ENCODE measurements at places on chromosomes 1 and 21.
A peak's percentile ranks its signal among the peaks of the same experiment; 100 is the strongest.

DNA sequence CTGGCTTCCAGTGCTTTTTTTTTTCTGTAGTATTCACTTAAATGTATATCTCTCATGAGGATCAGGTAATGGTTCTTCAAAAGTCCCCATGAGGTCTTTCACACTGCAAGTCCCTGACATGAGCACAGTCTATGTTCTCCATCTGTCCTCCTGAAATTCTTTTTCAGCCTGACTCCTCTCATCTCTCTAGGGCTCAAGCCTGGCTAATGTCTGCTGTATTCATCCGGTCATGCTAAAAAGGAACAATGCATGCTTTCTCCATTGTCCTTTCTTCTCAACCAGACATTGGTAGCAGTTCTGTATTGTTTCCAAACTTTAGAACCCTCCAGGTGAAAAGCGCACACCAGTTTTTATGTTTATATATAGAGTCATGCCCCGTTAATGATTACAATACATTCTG, 368.3 kb upstream of the OLFM3 start:
- no peak for DNase-seq

- no peak for DNase-seq
These were observed 347.4 kb upstream of the ADGRL2 start for GRCh38 chr1:81453367-81453703.

- DNase-seq = no peak
These were observed 9.6 kb downstream of the DISC1 start for GRCh38 chr1:231636157-231636556.

DNA sequence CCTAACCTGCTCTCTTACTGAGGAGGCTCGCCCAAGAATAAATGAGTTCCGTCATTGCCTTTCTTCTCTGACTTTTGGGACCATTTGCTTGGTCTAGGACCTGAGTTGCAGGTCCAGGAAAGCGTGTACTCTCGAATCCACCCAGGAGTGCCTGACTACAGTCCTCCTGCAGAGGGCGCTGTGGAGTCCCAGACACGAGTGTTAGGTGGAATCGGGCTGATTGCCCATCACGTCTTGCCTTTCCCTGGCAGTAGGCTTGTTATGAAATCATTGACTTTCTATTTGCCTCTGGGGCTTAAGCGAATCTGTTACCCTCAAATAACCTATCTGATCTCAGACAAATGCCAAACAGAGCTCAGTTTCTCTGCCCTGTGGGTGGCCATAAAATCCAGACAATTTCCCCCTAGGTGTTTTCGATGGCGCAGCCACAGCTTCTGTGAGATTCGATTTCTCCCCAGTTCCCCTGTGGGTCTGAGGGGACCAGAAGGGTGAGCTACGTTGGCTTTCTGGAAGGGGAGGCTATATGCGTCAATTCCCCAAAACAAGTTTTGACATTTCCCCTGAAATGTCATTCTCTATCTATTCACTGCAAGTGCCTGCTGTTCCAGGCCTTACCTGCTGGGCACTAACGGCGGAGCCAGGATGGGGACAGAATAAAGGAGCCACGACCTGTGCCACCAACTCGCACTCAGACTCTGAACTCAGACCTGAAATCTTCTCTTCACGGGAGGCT, at the start of gene IL20:
Gene IL20, plus strand, starts transcription at position 685 of the 733 bp plus-strand sequence. CDS start 230 bp downstream, outside the sequence.
- peak; percentile 76 for DNase-seq

DNA sequence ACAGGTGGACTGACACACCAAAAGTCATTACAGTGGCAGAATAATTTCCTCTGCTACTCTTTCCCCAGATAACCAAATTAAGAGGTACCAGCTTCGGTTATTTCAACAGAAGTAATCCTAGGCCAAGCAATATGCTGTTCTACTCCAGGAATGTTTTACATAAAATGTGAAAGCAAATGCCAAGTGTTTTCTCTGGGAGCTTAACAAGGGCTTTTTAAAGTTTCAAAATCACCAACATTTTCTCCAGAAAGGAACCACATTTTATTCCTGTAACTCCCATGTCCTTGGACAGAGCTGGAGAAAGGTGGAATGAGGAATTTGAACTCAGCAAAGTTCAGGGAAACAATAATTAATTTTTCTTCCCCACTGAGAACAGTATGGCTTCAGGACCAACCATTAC, 27.2 kb downstream of the CNN3 start:
- no peak for DNase-seq

GRCh38 chr1:26351590-26352337, 2.2 kb downstream of the CRYBG2 start:
- DNase-seq = no peak

GRCh38 chr1:46724991-46725735, 6.2 kb upstream of the EFCAB14 start:
- DNase-seq = peak; percentile 61

DNA sequence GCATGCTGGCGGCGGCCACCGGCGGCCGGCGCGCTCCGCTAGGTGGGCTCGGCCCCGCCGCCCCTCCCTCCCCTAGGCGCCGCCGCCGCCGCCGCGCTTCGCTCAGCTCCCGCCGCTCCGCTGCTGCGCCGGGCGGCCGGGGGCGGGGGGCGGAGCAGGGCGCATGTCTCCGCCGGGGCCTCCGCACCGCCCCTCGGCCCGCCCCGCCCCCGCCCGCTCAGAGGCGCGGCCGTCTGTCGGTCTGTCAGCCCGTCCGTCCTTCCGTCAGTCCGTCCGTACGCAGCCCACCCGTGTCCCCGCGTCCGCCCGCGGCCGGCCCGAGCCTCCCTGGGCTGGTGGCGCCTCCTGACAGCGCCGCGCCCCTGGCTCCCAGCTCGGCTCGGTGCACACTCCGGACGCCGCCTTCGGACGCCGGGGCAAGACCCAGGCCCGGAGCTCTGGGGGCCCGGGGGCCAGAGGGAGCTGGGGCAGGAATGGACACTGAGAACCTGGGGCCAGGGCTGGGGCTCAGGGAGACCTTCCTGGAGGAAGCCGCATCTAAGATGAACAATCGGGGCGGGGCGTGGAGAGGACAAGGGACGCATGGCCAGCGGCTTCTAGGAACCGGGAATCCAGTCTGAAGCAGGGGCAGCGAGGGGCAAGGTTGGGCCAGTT, at the start of gene GPR153:
Gene GPR153, minus strand, starts transcription at position 138 of the 654 bp plus-strand sequence. CDS start 6,193 bp downstream, outside the sequence.
- peak; percentile 49 for DNase-seq

DNA sequence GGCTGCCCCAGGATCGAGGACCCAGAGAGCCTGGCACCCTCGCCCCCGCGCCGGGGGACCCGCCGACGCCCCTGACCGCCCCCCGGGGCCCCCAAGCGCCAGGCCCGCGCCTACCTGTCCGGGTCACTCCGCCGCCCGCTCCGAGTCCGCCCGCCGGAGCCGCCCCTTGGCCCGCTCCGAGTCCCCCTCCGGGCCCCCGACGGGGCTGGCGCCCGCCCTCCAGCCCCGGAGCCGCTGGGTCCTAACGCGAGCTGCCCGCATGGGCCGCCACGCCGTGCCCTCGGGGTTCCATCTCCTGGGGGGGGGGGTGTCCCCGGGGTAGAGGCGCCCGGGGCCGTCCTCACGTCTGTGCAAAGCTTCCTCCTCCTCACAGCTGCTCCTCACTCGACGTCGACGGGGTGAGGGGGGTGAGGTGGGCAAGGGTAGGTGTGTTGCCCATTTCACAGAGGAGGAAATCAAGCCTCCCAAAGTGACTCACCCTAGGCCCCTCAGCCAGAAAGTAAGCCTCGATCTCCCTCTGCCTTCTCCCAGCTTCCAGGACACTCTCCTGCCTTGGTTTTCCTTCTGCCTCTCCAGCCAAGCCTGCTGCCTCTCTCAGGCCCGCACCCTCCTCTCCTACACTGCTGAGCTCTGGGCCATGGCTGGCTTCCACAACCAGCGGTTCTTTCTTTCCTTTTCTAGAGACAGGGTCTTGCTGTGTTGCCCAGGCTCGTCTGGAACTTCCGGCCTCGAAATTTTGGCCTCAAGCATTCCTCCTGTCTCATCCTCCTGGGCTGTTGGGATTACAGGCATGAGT, at the start of gene MFAP2:
Gene MFAP2, minus strand, starts transcription at position 148 of the 796 bp plus-strand sequence. CDS start 2,347 bp downstream, outside the sequence.
- DNase-seq = no peak

DNA sequence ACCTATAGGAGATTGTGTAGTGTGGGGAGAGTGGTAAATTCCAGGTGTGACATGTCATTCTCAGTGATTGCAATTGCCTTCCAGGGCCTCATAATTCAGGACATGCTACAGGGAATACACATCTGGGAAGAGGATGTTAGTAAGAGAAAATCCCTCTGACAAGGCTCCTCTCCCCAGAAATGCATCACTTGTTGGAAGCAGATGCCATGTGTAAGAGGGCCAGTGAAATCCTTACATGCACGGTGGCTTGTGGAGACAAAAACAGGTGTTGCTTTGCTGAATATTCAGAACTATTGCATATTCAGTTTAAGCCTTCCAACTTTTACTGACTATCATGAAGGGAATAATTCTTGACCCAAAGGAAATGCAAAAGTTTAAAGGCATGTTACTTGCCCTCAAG, 503.4 kb downstream of the NEGR1 start:
- DNase-seq = no peak

DNA sequence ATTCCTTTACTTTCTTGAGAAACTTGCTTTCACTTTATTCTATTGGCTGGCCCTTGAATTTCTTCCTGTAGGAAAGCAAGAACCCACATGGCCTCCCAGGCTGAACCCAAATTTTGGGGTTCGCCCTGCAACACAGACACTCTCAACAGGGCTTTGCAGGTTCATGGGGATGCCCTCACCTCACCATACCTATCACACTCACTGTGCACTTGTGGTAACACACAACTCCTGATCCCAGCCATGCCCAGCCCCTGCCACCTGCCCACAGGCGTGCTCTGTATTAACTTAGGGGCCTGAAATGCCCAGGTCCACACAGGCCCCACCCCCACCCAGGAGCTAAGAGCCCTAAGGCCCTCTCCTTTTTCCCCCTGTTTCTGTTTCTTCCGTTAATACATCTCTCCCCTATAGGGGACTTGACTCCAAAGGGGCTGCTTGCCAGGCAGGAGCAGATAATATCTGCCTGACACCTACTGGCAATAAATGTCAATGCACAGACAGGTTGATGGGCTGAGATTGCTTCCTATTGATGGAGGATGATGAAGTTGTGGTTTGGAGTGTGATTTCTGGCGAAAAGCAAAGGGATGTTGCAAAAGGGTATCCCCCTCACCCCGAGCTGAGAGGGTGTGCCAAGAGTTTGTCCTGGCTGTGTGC, 171.5 kb downstream of the AJAP1 start:
- no peak for DNase-seq

DNA sequence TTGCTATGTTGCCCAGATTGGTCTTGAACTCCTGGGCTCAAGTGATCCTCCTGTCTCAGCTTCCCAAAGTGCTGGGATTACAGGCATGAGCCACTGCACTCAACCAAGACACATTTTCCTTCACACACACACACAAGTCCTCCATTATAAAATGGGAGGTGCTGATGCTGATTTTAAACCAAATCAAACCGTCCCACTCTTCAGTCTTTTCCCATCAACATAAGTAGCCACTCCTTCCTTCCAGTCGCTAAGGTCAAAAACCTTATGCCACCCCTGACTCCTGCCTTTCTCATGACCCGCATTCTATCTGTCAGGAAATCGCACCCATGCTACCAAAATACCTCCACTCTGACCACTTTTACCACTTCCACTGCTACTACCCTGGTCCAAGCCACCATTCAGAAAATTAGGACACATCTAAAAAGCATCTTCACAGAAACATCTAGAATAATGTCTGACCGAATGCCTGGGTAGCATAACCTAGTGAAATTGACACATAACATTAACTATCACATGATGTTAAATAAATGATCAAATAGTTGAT, 28.0 kb upstream of the IFNGR2 start:
- no peak for DNase-seq

- DNase-seq = no peak
These were observed 20.6 kb upstream of the PRELP start for GRCh38 chr1:203454986-203455471.

DNA sequence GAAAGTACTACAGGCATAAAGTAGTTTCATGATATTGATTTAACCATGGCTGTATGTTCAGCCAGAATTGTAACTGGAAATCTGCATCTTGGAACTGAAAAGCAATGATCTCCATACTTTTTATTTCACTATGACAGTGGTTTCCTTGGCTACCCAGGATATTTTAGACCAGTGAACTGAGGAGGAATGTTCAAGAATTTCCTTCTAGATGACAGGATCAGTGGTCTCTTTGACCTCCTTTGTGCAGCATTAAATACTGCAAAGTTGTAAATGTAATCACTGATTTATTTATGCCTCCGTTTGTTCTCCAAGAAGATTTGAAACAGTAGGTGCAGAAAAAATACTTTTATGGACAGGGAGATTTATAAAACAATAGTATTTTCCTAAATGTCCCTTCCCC, 39.5 kb downstream of the VPS13D start:
- DNase-seq = no peak

DNA sequence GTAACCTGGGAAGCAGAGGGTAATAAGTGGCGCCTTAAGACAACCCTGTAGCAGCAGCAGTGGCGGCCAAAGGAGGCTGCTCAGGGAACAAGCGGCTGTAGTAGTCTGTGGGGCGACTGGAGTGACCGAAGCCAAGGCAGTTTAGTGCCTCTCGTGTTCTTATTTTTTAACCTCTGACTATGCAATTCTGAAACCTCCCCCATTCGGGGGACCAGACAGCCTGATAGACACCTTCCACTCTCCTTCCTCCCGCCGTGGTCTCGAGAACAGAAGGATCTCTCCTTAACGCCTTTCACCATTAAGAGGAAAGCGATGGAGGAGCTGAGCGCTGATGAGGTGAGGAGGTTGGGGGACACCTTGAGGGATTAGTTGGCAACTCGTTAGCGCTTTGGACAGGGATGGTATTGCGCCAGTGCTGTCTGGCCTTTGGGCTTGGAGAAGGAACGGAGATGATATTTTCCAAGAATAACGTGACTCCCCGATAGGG, 644 bp downstream of the UBE4B start:
- DNase-seq = peak; percentile 27

DNA sequence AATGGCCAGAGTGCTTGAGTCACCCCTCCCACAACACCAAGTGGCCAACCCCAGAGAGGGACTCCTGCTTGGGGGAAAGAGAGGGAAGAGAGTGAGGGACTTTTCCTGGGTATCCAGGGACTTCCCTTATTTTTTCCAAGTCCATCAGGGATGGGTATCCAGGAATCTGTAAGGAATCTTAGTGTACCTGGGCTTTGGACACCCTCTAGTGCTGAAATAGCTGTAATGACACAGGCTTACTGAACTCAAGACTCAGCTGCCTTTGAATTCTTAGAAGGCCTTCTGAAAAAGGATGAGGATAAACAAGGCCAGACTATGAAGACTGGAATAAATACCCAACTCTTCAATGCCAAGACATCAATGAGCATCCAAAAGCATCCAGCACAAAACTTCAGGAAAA, 12.0 kb downstream of the TSHB start:
- no peak for DNase-seq

Measured in stimulated activated naive CD4-positive, alpha-beta T cell treated with Interleukin-2 at 50 U/mL for 16 hours (primary cell).